ENCODE measurements at places on chromosomes 2 and 18.

- DNase-seq, result no peak
Observed at GRCh38 chr18:51122266-51123045, 75.0 kb downstream of the MEX3C start.

DNA sequence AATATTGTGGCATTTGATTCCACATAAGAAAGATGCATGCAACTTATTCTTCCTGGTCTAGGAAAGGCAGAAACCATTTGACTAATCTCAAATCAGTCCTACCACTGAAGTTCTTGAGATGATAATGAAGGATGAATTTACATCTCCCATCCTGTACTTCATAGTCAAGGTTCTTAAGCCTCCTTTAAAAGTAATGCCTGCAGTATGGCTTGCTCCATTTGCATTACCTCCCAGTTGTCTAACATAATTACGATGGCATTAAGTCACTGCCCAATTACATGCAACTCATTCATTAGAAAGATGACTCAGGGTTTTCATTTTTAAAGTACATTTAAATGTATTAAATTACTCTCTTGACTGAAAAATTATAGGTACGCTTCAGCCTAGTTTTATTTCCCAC, 32.2 kb downstream of the THADA start:
- no peak for DNase-seq

DNA sequence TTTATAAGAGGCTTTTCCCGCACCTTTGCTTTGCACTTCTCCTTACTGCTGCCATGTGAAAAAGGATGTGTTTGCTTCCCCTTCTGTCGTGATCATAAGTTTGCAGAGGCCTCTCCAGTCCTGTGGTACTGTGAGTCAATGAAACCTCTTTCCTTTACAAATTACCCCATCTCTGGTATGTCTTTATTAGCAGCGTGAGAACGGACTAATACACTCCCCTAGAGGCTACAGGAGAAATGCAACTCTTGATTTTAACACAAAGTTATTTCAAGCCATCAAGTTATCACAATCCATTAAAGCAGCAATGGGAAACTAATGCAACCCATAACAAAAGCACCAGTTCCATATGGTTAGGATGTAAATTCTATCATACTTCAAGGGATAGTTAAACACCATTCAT, 1378.8 kb upstream of the DDX18 start:
- no peak for DNase-seq

DNA sequence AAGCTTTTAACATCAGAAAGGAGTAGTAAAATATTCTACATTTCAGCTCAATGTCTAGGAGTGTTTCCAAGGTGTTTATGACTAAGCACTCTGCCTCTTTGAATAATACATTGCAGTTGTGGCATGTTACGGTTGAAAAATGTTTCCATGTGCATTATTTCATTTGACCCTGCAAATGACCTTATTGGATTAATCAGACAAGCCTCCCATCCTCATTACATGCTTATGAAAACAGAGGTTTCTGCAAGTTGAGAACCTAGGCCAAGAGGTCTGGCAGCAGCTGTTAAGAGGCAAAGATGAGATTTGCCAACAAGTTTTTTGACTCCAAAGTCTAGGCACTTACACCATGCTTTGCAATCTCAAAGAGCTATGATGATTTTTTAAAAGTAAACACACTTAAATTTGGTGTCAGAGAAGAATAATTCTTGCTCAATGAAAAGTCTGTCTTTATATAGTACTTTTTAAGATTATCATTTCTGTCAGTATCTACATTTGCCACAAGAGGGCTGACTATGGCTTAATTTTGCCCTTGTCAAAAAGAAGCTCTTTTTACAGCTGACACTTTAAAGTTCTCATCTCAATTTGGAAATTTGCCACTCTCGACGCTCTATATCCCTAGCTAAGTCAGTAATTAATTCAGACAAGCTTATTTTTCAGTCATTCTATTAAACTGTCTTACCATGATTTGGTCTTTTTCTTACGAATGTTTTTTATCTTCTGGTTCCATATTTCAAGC, 260.6 kb downstream of the PAX3 start:
- DNase-seq, result no peak

GRCh38 chr2:23541503-23542229, 156.7 kb downstream of the KLHL29 start:
- no peak for DNase-seq

GRCh38 chr2:128805237-128805636, 486.6 kb upstream of the HS6ST1 start:
- DNase-seq, result no peak

DNA sequence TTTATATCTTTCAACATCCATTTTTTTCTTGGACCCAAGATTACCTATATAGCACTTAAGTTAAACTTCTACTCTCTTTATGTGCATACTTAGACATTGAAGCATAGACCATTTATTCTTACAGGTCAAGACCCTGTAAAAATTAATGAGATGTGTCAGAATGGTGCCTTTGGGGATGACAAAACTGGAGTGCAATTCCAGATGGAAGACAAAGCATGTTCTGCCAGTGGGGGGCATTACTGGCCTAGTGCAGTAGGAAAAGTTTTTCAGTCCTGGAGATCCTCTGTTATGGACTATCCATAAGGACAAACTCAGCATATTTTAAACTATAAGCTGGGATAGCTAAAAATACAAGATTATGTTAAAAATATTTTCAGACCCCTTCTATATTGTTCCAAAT, 57.8 kb upstream of the MMADHC start:
- no peak for DNase-seq
